Cerebellum (tissue), 4 donors: ENCODE measurements at places on chromosomes 3 and 15.
A peak's percentile ranks its signal among the peaks of the same experiment; 100 is the strongest.

GRCh38 chr3:182739619-182740018 lies 53.7 kb upstream of the ATP11B start:
- no peak for DNase-seq

GRCh38 chr15:33191591-33191990 lies 2.9 kb downstream of the FMN1 start:
- no peak for DNase-seq

DNA sequence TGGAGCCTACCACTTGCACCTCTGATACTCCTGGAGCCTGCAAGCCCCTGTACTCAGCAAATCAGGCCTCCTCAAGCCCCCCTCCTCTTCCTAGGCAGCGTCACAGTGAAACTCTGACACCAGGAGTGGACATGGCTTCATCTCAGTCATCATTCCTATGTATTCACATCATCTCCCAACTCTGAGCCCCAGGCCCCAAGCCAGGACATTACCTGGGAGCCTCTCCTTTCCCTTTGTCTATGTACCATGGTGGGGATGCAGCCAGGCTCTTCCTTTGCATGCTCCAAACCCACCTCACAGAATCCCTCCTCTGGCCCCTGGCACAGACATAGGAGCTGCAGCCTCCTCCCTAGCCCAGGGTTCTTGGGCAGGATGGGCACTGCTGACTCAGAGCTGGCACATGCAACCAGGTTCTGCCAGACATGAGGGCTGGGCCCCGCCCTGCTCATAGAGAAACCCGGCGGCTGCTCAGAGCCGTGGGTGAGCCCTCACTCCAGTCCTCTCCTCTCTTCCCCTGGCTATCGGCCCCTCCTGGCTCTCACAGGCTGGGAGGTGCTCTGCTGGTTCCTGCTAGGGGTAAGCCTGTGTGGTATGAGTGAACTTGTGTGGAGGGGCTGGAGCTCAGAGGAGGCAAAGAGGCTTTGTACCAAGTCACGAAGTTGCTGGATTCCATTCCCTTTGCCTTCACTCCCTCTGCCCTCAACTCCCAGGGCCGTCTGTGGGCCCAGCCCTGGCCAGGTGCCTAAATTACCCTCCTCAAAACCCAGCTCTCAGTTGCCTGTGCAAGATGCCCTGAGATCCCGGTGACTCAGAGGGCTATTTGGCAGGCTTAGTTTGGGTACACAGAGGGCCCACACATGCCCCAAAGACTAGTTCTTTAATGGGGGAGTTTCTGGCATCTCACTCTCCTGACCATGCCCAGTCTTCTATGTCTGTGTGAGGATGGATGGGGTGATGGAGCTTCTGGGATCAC lies 1.9 kb upstream of the PLCD1 start:
- DNase-seq: peak; percentile 67

DNA sequence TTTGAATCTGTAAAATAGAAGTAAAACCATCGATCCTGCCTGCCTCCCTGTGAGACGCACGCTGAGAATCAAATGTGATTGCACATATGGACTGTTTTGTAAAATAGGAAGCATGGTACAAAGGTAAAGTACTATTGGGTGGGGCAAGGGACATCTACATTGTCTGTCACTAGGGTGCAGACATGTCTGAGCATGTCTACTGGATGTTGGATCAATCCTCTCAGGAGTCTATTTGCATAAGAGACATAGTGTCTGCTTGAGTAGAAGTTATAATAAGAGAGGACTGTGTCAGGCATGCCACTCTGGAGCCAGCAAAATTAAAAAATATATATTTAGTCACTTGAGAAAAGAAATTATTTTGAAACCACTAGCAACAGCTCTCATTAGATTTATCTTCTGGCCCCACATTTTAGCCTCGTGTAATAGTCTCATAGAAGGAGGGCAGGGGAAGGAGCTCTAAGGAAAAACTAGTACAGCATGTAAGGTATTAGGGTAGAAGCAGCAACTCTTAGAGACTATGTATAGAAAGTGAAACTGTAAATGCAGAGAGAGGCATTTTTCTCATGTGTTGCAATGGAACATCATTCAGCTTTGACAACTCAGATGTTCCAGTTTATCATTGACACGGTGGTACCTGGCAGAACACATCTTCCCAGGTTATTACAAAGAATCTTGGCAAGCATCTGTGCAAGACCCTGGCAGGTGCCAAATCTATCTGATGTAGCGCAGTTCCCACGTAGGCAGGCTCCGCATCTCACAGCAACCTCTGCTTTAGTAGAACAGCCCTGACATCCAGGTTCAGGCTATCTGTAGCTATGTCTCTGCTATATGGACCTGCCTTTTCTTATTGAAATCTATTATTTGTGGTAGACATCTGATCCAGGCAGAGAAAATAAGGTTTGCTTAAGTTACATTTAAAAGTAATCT lies 85.2 kb upstream of the CHL1 start:
- DNase-seq: no peak

DNA sequence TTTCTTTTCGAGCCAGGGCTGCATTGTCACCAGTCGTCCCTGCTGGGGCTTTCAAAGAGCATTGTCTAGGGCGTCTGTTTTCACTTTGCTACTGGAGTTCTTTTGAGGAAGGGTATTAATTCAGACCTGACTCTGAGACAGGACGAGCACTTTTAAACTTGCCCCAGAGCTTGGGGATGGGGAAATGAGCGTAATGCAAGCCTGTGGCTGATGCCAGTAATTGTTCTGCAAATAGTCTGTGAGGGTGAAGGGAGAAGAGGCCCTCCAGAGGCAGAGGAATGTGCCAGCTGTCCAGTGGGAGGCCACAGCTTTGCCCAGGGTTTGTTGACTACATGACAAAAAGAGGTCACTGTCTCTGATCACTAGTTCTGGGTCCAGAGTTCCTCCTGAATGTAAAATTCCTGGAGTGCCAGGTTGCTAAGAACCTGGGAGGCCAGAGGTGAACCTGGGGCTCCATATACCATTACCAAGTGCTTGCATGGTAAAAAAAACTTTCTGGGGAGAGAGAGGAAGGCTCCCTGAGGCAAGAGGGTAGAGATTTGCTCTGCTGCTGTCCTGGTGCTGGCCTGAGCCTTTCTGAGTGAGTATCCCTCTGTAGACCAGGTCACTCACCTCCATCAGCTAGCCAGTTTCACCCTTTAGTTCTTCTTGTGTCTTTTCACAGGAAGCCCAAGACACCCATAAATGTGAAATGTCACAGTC lies 14.8 kb downstream of the EEFSEC start:
- no peak for DNase-seq

GRCh38 chr15:35698966-35699575 lies 153.1 kb upstream of the DPH6 start:
- no peak for DNase-seq

GRCh38 chr3:34024447-34025240 lies 226.2 kb downstream of the PDCD6IP start:
- no peak for DNase-seq

GRCh38 chr15:47383102-47383501 lies 334.2 kb upstream of the SEMA6D start:
- DNase-seq: no peak

GRCh38 chr3:190213727-190214126 lies 93.0 kb upstream of the P3H2 start:
- DNase-seq: no peak

DNA sequence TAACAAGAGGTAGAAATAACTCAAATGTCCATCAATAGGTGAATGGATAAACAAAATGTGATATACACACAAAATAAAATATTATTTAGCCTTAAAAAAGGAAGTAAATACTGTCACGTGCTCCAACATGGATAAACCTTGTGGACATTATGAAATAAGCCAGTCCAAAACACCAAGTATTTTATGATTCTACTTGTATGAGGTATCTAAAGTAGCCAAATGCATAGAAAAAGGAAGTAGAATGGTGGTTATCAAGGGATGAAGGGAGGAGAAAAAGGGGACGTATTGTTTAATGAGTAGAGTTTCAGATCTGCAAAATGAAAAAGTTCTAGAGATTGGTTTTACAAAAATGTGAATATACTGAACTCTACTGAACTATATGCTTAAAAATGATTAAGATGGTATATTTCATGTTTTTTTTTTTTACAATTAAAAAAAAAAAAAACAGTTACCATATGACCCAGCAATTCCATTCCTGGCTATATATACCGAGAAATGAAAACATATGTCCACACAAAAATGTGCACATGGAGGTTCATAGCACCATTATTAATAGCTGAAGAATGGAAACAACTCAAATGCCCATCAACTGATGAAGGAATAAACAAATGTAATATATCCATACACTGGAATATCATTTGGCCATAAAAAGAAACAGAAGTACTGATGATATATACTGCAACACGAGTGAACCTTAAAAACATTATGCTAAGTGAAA lies 29.1 kb upstream of the MAP6D1 start:
- no peak for DNase-seq

DNA sequence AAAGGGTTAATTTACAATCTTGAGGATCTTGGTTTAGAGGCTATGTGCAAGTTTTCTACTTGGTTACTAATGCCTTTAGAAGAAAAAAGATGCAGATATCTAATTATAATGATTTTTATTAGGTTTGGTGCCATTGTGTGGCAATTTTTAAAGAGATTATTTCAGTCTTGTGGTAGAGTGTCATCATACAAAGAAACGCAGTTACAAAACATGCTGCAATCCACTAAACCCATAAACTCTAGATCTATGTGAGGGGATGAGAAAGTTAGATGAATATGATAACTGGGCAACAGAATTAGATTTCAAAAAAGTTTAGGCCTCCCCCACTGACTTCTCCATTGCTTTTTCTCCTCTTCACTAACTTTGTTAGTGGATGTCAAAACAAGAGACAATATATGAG lies 106.0 kb downstream of the ARPP21 start:
- no peak for DNase-seq

- no peak for DNase-seq
Measured at GRCh38 chr3:49135499-49135898, 2.6 kb upstream of the LAMB2 start.

DNA sequence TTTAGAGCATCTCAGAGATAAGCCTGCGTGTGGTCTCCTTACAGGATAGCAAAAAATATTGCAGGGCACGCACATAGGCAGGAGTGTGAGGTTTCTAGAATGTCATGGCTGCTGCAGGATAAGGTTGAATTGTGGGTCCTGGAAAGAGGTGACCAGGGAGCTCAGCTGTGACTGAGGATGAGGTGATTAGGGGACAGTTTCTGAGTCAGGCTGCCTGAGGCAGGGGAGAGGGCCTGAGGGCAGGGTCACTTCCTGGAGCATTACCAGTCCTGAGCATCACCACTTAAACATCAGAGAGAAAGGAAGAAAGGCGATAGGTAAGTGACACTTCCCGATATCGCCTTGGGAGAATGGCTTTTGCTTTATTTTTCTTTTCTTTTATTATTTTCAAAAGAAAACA lies 813.8 kb downstream of the TUSC7 start:
- DNase-seq: no peak

DNA sequence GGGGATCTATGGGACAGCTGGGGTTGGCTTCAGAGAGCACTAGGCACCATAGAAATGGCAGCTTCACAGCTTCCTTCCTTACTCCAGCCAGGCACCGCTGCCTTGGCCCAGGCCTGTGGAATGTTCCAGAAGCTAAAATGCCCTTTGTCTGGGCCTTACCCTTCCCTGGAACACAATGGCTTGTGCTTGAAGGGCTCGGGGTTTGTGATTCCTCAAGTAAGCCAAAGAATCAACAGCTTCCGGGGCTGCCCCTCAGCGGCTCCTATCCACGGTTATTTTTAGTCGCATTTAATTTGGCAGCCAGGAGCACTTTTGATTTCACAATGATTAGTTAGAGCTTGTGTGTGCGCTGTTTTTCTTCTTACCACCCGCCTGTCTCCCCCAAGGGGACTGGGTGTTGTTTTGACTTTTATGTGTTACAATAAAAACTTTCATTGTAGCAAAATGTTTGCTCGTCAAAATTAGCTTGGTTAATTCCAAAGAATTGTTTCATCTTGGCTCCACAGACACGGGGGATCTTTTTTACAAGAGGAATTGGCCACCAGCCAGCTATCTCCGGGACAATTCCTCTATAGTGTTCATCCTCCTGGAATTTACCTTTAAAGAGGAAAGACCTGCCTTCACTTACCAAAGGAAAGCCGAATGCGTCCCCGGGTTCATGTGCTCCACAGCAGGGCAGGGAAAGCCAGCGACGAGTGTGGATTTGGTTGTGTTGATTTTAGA lies 73.8 kb downstream of the TLE3 start:
- no peak for DNase-seq
